ENCODE measurements at places on chromosomes 5 and 9.
A peak's percentile ranks its signal among the peaks of the same experiment; 100 is the strongest.

GRCh38 chr9:120299785-120300184 is 280.2 kb downstream of the CDK5RAP2 start:
- DNase-seq: no peak

- DNase-seq: no peak
Observed at GRCh38 chr9:33908749-33909148, 91.8 kb downstream of the UBE2R2 start.

- peak; percentile 78 for DNase-seq
Observed at GRCh38 chr9:33287087-33287490, 3.2 kb upstream of the NFX1 start.

- DNase-seq: no peak
Observed at GRCh38 chr5:39502704-39503103, 77.9 kb upstream of the DAB2 start.

- DNase-seq: no peak
Observed at GRCh38 chr9:10079284-10079964, 533.4 kb downstream of the PTPRD start.

DNA sequence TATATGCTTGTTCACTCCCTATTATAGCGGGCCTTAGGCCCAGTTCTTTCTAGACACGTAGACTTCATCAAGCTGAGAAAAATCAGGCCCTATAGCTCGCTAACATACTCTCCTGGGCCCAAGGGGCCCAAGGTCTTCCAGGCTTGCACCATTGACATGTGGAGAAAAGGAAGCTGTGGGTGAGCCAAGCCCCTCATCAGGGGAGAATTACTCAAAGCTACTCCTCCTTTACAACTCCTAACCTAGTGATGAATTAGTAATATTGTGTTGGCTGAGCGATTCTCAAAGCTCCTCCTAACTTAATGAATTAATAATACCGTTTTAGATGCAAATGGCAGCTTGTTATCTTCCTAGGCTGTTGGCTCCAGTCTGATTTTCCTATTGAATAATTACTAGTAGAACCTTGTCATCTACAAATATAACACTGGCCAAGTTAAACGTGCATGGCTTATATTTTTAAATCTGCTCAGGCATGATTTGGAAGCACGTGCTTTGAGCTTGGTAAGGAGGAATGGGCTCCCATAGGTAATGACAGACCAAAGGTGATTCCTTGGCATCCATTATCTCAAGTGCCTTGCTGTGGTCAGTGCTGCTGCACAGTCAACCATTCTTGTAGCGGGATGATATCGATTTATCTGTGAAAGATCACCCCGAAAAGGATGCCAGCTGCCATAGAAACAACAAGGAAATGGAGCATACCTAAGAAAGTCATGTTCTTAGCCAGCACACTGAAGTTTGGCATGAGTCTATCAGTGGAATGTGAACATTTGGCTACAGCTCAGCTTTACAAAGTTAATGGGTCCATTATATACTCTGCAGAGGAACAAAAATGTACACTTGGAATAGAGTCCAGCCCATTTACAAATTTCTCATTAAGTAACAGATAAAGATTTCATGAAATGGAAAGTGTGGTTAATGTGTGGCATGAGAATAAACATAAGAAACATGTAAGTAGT is 23.8 kb downstream of the LVRN start:
- DNase-seq: no peak

GRCh38 chr9:107862881-107863280 is 373.3 kb upstream of the KLF4 start:
- DNase-seq: no peak

GRCh38 chr9:4927043-4927471 is 58.0 kb upstream of the JAK2 start:
- no peak for DNase-seq

DNA sequence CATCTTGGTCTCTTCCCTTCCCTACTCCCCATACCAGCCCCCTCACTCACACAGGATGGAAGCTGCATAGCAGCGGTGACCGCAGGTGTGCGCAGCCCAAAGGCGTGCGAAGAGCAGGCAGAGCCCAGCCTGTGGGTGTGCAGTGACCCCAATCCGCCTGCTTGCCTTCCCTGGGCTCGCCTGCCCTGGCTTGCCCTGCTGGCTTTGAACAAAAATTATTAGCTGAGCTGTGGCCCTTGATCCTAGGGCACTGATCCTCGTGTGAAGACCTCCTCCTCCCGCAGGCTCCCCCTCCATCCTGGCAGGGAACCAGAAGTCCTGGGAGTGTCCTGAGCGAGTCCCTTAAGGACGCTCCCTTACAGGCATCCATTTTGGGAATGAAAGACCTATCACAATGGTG is 31.9 kb downstream of the MORN5 start:
- no peak for DNase-seq

GRCh38 chr5:156476678-156477077 is 149.7 kb downstream of the SGCD start:
- DNase-seq: no peak

DNA sequence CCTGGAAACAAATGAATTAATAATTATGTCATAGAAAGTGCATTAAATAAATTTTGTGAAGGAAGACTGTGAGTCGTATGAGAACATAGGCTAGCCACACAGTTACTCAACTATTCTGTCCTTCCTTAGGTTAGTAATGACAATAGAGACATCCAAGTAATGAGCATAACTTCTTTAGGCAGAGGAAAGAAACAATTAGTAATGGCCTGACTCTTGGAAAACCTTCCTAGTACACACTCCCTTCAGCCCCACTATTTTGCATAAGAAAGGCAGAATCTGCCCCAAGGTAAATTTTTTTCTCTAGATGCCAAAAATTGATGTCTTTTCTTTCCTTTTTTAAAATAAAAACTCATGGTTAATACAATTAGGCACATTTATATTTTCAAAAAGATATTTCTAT is 1619.0 kb upstream of the WWC1 start:
- no peak for DNase-seq

DNA sequence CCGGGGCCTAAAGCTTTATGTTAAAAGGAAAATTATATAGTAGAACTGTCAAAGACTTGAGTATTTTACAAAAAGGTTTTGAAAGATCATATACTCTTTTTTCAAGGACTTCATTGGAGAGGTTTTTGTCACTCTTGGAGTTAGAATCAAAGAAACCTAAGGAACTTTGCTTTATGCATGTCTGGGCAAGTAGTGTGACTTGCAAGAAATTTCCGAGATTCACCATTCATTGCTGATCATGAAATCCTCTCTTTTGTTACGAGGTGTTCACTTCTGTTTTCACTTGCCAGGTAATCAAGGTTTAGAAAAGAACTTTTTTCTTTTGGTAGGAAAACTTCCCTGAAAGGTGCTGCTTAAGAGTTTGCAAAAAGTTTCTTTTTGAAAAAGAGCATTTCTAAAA is 64.8 kb downstream of the NUP214 start:
- no peak for DNase-seq

GRCh38 chr5:151284392-151284967 is 19.1 kb downstream of the SLC36A3 start:
- no peak for DNase-seq

DNA sequence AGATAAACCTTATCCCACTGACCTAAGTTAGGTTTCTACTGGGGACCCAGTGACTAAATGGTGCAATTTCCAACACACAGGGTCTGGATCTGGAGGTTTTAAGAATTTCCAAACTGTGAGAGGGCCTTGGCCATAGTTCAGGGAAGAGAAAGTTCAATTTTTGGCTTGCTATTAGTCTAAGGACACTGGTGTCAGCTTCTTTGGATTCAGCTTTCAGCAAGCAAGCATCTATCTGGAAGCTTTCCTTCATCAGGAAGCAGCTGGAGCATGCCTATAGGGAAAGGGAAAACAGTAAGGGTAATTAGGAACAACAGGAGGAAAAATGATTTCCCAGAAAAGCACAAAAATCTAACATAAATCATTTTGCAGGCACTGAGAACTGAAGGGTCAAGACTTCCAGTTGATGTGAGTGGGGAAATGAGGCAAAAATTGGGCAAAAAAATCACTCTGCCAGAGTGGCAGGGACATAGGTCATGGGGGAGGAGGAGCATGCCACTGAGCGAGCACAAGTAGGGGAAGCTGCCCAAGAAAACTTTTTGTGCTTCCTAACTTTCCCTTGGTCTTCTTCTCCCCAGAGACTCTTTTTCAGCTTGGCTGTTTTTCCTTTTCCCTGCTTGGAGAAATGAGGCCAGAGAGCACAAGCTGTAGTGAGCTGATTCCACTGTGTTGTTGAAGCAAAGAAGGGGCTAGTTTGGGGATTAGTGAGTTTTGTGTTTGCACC is 299.6 kb downstream of the FGF10 start:
- DNase-seq: no peak

DNA sequence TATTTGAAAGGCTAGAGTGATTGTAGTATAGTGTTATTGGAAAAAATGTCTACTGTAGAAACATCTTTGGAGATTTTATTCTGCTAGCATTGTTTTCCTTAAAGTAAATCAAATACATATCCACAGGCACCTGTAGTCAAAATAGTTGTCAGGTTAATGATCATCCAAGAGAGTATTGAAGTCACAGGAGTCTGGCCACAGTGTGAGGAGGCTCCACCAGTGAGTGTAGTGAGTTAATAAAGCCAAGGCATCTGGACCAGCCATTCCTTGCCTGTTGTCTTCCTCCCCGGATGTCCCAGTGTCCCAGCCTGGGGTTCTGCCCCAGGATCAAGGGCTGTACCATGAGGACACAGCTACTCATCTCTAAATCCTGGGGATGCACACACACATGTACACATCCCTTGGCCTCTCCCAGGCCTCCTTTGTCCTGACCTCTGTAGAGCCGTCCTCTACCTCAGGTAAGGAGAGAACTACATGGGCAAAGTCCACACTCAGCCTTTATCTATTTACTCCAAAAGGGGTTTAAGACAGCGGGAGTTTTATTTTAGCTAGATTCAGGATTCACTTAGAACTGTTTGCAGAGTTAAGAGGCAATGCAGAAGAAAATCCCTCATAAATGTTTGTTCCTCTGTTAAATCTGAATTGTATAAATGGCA is 3.7 kb downstream of the PIK3R1 start:
- no peak for DNase-seq

- no peak for DNase-seq
Observed at GRCh38 chr5:35061211-35061770, 13.5 kb upstream of the AGXT2 start.

GRCh38 chr5:131677115-131677514 is 42.1 kb upstream of the RAPGEF6 start:
- DNase-seq: no peak

DNA sequence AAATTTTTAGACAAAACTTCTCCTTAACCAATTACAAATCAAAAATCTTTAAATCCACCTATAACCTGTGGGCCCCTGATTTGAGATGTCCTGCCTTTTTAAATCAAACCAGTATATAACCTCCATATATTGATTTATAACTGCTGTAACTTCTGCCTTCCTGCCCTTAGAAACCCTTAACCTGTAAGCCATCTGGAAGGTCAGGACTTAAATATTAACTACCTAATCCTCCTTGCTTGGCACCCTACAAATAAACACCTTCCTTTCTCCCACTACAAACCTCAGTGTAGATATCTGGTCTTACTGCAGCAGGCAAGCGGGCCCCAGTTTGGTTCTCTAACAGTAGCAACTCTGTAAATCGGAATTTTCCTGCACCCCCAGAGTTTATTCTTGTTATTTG is 83.9 kb downstream of the MTREX start:
- DNase-seq: no peak

Data from midbrain (tissue), 1 donor.